ENCODE measurements at places on chromosomes 3 and 15. TPM values are rescaled to one million over a fixed set of nuclear protein-coding genes. Genes with fewer than 3 reads are reported as not detected.

SLMAP gene
- total RNA-seq, result 73.7 TPM

ALDH1A2 gene
- 0.44 TPM for total RNA-seq

ZBTB20 gene
- 4.1 TPM for total RNA-seq

FOXB1 gene
- not detected for total RNA-seq

RAD18 gene
- total RNA-seq, result 9.2 TPM

TAGLN3 gene
- total RNA-seq, result not detected

TTLL13 gene
- not detected for total RNA-seq

FAM81A gene
- total RNA-seq, result not detected

SH2D7 gene
- not detected for total RNA-seq

TIGIT gene
- 0.68 TPM for total RNA-seq

CLDN16 gene
- total RNA-seq, result not detected

ISLR2 gene
- 0.13 TPM for total RNA-seq

ARID3B gene
- 4.5 TPM for total RNA-seq

LEKR1 gene
- 0.57 TPM for total RNA-seq

SLC38A3 gene
- not detected for total RNA-seq
